COR-L47 (cell line): ENCODE measurements at places on chromosomes 1 and 21.

DNA sequence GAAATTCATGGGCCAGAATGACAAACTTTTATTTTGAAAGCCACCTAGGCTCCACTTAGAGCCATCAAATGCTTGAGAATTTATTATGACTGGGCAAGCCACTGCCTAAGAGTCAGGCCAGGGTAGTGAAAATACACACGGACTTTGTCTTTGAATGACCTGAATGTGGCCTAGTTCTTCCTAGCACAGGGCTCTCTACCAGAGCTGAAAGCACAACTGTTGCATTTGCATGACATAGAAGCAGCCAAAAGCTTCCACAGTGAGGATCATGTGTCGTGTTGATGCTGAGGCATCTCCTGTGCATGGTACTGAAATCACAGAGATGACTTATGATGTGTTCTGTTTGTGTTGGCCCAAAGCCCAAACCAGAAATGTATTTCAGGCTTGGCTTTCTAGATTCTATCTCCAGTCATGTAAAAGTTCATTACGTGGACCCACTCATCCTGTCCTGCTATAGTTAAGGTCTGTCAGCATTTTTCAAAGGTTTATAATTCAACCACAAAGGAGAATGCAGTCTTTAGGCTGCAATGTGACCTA is 164.0 kb upstream of the UBE2U start:
- no peak for DNase-seq

- no peak for DNase-seq
Measured at GRCh38 chr1:54874079-54874830, 12.7 kb downstream of the DHCR24 start.

DNA sequence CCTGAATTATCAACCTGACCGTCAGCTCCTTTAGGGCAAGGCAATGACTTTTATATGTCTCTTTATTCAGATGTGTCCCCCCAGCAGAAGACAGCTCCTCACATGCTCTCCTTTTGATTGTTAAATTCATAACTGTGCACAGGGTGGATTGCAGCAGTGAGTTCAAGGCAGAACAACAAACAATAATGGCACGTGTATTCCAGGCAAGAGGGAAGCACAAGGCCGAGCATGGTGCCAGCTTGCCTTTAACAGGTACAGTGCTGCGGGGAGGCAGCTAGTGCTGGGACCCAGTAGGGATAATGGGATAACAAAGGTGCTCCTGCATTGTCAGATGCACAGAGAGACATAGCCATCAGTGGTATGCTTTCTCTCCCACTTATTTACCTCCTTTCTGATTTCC is 248.4 kb downstream of the RHOU start:
- DNase-seq = no peak

DNA sequence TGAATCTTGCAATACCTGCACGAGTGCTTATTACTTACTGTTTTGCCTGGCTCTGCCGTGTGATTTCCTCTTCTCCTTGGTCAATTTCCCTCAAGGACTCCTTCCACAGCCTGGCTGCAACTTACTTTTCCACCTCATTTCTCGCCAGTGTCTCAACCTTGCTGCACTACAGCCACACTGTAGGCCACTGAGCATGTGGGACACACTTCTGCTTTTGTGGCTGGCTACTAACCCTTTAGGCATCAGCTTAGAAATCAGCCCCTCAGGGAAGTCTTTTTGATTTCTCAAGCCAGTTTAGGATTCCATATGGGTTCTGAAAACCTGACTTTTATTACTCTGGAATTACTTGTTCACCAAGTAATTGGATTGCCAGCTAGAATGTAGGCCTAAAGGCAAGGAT is 5.2 kb upstream of the DMRTB1 start:
- no peak for DNase-seq

GRCh38 chr1:181081395-181081794 is 7.1 kb upstream of the IER5 start:
- DNase-seq = peak; percentile 83

GRCh38 chr1:23167353-23168078 is 1.1 kb downstream of the LUZP1 start:
- no peak for DNase-seq

DNA sequence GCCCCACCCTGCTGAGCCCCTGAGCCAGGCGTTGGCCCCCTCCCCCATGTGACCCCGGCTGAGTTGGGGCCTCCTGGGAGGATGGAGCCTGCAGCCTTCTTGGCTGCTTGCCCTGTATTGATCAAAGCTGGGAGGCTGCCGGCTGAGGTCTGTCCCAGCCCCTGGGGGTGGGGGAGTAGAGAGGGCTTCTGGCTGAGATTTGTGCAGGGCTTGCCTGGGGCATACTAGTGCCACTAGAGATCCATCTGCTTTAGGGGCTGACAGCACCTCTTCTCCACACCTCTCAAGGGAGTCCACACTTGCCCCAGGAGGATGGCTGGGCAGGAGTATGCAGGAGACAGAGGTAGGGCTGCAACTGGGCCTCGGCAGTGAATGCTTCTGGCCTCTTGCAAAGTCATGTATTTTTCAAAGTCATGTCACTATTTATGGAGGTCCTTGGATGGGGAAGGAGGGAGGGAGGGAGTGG is 53.6 kb upstream of the SSBP3 start:
- DNase-seq = peak; percentile 76

GRCh38 chr1:171780583-171781175 is 781 bp upstream of the METTL13 start:
- DNase-seq = peak; percentile 29

- DNase-seq = no peak
Measured at GRCh38 chr1:93577536-93578432, 103.9 kb downstream of the BCAR3 start.

- DNase-seq = peak; percentile 98
Measured at GRCh38 chr21:37060296-37060695, 12.6 kb downstream of the PIGP start.

DNA sequence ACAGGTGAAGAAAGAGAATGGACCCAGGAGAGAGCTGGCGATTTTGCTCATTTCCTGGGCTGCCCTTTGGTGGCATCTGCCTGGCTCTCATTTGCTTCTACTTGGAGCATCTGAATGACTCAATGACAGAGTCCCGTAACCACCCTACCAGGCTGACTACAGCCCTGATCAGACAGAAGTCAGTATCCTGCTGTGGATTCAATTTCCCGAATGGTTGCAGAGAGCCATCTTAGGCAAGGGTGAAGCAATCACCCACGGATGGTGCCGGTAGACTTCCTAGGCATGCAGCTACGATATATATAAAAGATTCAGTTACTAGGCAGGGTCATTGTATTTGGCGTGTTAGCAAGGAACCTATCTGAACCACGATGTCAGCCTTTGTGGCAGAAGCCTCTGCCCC is 10.2 kb downstream of the AJAP1 start:
- no peak for DNase-seq

- DNase-seq = no peak
Measured at GRCh38 chr1:161983725-161984124, 39.9 kb downstream of the OLFML2B start.

- no peak for DNase-seq
Measured at GRCh38 chr1:215749414-215749813, 182.3 kb downstream of the KCTD3 start.

GRCh38 chr1:39642796-39643195 is 3.4 kb upstream of the HEYL start:
- no peak for DNase-seq

- DNase-seq = no peak
Measured at GRCh38 chr1:32100359-32100758, 7.5 kb upstream of the KPNA6 start.

DNA sequence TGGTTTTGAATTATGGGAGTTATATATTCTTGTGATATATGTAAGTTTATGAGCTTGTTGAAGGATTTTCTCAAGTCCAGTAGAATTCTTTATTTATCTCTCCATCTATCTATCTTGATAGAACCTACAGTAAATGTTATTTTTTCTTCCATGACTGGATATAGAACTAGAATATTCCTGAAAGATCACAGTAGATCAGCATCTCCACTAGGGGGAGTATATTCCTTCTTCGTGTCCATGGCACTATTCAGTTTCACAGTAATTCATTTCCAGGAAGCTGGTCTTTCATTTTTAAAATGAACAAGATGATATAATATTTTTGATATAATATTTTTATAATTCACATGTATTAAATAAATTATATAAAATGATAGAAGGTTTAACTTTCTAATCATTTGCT is 18.8 kb downstream of the TMPRSS15 start:
- DNase-seq = peak; percentile 68

DNA sequence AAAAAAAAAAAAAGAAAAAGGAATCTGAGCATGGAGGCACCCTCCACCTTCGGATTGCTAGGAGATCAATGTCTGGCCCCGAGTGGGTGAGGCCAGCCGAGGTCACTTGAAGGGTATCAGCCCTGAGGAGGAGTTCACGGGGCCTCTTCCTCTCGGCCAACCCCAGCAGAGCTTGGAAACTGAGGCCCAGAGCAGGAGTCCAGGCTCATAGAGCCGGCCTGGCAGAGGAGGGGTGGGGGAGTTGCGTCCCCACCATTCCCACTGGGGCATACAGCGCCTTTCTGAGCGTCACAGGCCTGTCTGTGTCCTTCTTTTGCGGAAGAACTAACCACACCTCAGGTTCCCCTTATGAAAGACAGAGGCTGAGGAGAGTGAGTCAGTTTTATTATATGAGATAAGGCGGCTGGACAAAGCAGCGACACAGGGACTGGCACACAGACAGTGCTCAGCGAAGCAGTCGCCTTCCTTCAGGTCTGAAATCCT is 17.1 kb upstream of the EPHA2 start:
- no peak for DNase-seq

DNA sequence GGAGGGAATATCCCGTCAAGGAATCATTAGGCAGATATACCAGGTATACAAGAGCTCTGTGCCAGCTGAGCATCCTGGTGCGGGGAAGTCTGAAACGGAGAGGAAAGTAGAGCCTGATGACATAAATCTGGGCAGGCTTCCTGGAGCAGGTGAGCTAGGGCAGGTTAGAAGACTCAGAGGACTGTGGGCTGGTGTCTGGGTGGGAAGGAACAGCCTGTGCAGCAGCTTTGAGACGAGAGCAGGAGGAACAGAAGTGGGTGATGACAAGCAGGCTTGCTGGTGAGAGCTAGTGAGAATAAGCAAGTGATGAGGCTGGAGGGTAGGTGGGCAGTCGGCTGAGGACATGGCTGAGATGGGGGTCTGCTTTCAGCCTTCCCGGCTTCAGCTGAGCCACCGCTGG is 6.7 kb downstream of the CELSR2 start:
- no peak for DNase-seq

- DNase-seq = peak; percentile 65
Measured at GRCh38 chr1:81305997-81306452, 494.7 kb upstream of the ADGRL2 start.

DNA sequence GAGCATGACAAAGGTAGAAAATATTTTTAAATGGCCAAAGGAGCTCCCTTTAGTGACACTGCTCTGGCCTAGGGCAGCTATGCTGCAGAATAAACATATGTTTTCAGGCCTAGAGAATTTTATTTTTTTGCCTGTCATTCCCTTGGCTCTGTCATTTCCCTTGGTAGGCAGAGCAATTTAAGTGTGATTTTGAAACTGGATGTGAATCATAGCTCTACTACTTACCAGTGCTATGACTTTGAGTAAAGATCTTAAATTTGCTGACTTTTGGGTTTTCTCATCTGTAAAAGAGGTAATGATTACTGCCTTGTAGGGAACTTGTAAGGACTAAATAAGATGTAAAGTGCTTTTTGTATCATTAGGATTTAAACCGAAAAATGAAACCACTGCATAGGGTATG is 189.0 kb upstream of the ZRANB2 start:
- no peak for DNase-seq

DNA sequence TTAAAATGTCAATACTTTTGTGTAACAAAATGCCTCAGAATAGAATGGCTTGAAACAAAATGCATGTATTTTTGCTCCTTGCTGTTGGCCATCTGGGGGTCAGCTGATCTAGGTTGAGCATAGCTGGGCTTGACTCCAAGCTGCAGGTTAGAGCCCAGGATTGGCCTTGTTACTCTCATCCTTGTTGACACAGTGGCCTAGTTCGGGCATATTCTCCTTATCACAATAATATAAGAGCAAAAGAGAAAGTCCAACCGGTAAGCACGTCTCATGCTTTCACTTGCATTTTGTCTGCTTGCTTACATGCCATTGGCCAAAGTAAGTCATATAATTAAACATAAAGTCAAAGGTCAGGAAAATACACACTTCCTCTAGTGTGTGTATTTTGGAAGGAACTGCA is 456.2 kb downstream of the KCNT2 start:
- no peak for DNase-seq

DNA sequence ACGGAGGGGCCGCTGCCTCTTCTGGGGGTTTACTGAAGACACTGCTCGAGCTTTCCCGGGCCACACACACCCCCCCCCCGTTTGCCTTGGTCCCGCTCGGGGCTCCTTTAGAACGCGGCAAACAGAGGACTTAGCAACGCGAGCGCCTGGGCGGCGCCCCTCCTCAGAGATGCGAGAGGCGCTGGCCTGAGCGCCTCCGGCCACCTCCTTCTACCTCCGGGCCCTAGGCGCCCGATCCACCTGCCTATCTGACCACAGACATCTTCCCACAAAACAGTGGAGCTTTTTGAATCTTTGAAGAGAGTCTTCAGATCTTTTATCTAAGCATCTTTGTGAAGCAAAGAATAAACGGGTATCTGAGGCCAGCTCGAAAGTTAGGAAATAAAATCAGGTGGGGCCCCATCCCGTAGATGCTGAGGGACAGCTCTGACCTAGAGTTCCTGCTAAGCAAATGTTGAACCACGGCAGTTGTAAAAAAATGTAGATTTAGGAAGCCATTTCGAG is 436 bp upstream of the TTLL7 start:
- DNase-seq = peak; percentile 85

DNA sequence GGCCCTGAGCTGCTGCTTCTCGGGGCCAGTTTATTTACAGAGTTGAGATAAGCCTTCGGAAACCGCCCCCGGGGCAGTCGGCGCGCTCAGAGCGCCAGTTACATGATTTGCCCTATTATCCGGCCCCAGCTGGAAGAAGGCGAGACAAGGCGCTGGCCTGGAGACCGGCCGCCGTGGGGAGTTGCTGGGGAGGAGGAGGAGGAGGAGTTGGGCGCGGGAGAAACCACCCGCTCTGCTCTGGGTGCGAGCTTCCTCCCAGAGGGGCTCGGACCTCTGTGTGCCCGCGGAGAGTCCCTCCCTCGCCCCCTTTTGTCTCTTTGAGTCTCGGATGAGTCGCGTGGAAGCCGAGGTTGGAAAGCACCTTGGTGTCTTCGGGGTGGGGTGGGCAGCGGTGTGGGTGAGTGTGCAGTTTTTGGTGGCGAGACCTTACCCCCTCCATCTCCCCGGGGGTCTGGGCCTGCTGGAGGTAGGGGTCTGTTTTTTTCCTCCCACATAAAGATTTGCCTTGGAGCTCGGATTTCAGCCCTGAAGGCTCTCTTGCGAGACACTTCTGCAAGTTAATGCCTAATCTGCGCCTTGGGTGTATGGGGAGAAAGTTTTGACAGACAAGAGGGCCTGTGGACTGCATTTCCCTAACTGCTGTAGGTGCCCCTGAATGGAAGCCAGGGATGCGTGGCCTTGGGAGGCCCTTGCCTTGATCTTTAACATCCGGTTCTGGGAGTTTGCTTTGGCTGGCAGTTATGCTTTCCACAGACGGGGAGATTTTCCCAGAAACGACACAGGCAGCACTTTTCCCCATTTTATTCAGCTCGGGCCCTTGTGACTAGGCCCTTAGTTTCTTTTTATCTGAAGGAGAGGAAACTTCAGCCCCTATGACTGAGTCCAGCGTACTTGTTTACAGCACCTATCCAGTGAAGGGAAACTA is 80.0 kb downstream of the NDUFS5 start:
- DNase-seq = peak; percentile 14
